ENCODE measurements at places on chromosomes 16 and 17.
A peak's percentile ranks its signal among the peaks of the same experiment; 100 is the strongest.

DNA sequence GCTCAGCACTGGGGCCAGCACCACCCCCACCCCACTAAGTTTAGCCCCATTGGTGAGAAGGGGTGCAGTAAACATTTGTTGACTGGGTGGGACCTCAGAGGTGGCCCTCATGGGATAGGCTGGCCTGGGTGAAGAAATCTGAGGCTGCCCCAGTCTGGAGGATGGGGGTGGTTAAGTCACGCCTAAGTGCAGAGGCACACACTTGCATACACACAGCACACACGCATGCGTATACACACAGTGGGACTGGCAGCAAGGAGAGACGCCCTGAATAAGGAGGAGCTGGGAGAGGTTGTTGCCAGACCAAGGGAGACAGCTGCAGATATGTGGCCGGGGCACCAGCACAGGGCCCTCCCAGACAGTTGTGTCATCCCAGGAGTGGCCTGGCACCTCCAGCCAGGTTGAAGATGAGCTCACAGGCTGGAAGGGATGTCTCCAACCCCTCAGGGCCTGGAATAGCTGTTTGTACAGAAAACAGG lies 3.0 kb upstream of the BCAR1 start:
- DNase-seq = no peak

- DNase-seq = no peak
Observed at GRCh38 chr17:62627904-62628633, 599 bp downstream of the MRC2 start.

GRCh38 chr17:8997994-8998628 lies 23.2 kb upstream of the NTN1 start:
- no peak for DNase-seq

DNA sequence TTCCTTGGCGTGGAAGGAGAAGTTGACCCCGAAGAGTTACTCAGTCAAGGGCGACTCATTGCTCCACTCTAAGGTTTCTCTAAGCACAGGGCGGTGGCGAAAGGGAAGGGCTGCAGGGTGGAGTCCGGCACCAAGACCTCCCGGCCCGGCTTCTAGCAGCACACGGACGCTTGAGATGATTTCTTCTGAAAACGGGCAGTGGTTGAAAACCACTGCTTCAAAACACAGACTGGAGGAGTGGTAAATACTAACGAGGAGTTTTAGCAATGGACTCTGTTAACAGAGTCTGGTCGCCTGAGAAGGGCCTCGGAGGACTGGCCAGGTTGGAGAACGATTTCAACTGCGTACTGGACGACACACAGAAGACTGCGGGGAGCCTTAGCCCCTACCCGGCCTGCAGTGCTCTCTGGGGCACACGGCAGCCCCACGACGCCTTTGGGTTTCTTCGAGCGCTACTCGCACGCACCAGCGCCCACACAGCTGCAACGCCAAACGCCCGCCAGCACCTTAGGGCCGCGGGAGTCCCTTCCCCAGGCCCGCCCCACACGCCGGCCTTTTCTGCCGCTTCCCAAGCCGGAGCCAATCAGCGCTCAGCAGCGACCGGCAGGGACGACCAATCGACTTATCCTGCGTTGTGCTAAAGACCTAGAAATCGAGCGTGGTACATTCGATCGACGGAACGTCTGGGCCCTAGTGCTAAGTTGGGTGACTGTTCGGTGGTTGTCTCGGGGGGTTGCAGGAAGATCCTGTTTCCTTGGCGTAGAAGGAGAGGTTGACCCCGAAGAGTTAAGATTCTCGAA lies 14.4 kb upstream of the CA4 start:
- DNase-seq = no peak

DNA sequence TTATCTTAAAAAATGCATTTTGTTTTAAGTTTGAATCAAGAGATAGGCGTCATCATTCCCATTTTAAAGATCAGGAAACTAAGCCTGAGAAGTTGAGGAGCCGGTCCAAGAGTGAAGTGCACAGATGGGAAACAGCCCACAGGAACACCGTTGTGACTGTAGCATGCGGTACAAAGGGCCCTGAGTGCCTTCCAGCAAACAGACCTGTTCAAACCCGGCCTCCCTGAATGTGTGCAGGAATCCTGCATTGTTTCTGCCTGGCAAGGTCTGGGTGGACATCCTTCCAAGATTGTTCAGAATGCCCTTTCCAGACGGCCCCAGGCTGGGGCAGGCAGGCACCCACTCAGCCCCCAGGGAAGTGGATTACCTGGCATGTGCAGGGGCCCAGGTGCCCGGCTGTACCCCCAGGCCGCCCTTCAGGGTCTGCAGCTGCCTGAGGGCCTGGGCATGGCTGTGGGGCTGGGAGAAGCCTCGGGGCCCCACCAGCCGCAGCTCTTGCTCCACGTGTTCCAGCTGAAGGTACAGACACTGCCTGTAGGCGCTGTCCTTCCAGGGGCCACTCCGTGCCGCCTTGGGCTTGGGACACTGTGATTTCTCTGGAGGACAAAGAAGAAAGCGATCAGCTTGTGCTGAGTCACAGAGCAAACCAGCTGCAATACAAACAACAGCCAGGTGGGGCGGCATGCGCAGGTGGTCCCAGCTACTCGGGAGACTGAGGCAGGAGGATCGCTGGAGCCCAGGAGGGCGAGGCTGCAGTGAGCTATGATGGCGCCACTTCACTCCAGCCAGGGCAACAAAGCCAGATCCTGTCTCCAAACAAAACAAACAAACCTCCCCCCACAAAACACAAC lies 45.0 kb upstream of the GCSH start:
- no peak for DNase-seq

- no peak for DNase-seq
Observed at GRCh38 chr16:51407199-51407598, 256.1 kb upstream of the SALL1 start.

- DNase-seq = peak; percentile 87
Observed at GRCh38 chr17:81923302-81924260, 4.0 kb downstream of the MAFG start.

GRCh38 chr17:17849845-17850373 lies 13.1 kb upstream of the SREBF1 start:
- DNase-seq = no peak

- no peak for DNase-seq
Observed at GRCh38 chr17:57356719-57357391, 100.5 kb downstream of the MSI2 start.

DNA sequence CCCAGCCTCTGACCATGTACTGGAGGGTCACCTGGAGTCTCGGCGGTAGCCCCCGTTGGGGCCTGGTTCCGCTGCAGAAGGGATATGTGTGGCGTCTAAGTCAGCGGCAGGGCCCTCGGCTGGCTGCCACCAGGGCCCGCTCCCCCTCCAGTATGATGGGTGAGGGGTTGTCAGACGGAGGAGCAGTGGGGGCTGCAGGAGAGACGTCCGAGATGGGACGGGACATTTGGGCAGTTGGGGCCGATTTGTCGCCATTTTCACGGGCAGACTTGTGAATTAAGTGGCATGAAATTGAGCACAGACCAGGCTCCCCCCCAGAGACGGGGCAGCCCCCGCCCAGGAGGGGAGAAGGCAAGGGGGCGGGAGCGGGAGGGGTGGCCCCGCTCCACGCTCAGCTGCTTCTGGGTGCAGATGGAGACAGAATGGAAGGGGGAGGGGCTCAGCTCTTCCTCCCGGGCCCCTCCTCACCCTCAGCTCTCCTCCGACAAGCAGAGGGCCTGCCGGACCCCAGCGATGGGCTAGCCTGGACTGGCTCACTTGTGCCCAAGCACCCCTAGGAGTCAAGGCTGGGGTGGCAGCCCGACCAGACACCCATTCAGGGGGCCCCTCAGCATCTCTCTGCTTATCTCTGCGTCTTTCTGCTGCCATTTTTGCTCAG lies 52.7 kb upstream of the LHX1 start:
- no peak for DNase-seq

DNA sequence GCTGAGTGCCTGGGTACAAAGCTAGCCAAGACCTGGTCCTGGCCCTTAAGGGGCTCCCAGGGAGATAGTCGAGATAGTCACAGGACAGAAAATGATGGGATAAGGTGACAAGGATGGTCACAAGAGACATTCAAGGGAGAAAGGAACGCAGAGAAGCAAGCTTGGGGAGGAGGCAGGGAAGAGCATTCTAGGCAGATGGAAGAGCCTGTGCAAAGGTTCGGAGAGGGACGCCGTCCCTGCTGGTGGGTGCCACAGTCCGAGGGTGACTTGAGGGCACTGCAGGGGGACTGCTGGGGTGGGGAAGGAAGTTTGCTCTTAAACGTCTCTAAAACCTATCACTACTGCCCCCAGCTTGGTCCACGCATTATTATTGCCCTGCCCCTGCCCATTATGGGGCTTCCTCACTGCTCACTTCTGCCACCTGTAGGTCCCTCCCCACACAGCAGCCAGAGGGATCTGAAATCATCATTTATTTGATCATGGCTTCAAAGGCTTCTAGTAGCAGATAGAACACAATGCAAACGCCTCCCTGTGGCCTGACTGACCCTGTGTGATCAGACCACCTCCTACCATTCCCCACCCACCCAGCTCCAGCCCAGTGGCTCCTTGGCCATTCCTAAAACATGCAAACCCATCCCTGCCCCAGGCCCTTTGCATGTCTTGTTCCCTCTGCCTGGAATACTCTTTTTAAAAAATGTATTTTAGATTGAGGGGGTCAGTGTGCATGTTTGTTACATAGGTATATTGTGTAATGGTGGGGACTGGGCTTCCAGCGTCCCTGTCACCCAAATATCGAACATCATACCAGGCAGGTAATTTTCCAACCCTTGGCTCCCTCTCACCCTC lies 60.3 kb downstream of the RMI2 start:
- DNase-seq = no peak

DNA sequence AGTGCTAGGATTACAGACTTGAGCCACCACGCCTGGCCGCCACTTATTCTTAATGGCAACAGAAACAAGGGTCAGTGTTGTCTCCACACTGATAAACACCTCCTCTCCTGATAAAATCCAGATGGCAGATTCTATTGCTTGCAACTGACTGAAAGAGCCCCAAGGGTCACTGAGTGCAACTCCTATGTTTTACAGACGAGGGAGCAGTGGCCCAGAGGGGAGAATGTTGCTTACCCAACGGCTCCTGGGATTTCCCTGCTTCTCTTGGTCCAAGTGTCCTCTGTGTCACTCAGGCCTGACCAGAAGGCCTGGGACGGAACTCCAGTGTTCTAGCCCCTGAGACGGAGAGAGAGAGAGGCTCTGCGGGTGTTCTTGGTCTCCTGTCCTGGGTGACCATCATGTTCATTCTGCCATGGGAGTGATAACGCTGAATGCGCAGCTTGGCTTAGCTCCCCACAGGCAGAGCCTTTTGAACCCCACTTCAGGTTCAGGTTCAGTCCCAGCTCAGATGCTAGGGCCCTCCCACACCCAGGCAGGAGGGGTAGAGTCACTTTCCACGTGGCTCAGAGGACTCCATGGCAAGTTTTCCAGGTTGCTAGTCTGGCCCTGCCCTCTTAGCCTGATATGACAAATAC lies 77.3 kb upstream of the NLRP1 start:
- DNase-seq = no peak

- DNase-seq = no peak
Observed at GRCh38 chr17:35313875-35314409, 59.5 kb downstream of the SLFN11 start.

GRCh38 chr17:34892461-34893249 lies 68.6 kb downstream of the CCT6B start:
- no peak for DNase-seq

DNA sequence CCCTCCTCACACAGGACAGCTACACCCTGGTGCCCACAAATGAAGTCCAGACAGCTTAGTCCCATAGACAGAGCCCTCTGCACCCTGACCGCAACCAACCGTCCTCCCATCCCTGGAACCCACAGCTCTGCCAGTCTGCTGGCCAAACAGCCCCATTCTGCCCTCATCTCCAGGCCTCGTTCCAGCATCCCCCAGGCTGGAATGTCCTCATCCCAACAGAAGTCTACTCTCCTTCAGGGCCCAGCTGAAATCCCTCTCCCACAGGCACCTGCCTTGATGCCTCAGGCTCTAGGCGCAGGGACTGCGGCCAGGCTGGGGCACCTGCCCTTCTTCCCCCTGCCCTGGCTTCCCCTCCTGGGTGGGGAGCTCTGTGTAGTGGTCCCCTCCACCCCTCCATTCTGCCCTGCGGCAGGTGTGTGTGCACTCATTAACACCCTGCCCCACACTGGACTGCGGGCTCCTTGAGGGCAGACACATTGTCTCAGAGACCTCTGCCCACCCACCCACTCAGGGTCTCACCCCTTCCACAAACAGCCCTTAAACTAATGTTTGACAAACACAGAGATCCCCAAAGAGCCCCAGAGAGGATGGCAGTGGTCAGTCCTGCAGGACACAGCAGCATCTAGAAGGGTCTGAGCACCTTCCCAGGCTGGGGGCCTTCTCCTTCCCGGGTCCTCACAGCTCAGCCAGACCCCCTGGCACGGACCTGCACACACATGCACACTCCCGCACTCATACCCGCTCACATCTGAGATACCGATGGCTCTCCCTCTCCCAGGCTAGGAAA lies 820 bp downstream of the GRIN2C start:
- no peak for DNase-seq

- DNase-seq = no peak
Observed at GRCh38 chr17:31388770-31389656, 2.5 kb upstream of the RAB11FIP4 start.

DNA sequence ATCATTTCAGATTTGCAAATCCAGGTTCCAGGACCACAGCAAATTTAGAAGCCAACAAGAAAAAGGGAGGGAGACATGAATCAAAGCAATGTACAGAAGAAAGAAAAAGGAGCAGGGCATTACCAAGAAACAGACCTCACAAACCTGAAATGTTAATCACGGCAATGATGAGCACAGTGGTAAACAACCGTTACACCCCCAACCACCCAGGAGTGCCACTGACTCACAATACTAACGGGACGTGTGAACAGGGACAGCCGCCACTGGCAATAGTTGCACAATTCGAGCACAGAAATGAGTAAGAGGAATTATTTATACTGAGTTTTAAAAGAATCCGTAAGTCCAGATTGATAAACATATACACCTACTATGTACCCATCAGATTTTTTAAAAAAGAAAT lies 13.8 kb downstream of the USP22 start:
- no peak for DNase-seq

- no peak for DNase-seq
Observed at GRCh38 chr16:12802661-12803060, 1.0 kb downstream of the CPPED1 start.

GRCh38 chr17:67718325-67718941 lies 697 bp downstream of the NOL11 start:
- DNase-seq = no peak

DNA sequence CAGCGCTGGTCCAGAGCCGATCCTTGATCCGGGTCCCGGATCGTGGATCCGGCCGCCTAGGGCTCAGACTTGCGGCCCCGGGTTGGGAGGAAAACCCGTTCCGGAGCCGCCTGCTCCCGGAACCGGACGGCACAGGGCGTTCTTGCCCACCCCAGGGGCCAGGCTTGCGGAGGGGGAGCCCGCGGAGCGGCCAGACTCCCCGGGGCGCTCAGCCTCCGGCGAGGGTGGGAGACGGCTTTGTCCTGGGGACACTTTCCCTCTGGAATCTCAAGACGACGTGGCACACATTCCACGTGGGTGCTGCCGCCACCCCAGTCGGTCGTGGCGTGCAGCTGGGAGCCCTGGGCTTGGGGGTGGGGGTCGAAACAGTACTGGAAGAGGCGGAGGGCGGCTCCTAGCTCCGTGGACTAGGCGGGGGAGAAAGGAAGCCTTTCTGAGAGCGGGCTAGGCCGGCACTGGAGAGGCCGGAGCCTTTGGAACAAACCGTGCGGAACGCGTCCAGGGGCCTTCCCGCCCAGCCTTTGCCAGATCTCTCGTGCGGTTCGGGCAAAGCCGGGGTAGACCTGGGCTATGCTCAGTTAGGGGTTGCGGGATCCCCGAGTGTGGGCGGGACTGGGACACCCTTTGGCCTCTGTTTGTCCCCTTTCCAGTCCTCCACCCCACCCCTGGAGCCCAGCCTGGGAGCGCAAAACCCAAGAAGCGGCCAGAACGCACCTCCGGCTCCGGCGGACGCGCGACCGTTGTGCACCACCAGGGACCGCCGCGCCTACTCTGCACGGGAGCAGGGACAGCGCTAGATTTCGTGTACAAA lies 26.5 kb downstream of the SREBF1 start:
- no peak for DNase-seq

Measured in SIG-M5 (cell line).